ENCODE measurements at places on chromosomes 1 and 21.

DNA sequence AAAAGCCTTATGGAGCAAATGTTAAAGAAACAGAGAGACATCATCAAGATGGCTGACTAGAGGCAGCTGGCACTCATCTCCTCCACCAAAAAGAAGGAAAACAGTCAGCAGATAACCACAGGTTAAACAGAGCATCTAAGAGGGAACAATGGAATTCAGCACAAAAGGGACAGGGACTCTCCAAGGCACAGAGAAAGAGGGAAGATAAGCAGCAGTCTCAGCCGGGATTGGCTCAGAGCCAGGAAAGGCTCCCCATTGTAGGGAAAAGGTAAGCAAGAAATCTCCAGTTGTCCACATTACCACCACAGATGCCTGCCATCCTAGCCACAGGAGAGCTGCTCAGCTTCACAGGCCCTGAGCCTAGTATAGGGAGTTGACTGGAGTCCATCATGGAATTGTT, 605.5 kb downstream of the SMYD3 start:
- DNase-seq = no peak

DNA sequence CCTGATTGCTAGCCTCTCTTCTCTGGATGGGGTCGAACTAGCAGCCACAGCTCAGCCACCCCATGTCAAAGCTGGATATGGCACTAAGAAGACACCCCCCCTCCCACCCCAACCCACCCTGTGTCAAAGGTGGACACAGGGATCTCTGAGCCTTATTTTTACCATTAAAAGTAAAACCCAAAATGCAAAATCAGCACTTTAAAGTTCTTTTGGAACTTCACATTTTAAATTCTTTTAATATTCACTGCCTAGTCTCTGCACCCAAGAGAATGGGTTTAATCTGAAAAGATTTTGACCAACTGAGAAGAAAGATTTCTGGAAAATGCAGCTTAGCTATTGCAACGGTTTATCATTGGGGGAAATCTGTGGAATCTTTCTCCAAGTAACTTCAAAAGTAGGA, 167.6 kb downstream of the TGFBR3 start:
- DNase-seq = no peak

GRCh38 chr1:162732566-162733335, 57.8 kb upstream of the HSD17B7 start:
- no peak for DNase-seq

DNA sequence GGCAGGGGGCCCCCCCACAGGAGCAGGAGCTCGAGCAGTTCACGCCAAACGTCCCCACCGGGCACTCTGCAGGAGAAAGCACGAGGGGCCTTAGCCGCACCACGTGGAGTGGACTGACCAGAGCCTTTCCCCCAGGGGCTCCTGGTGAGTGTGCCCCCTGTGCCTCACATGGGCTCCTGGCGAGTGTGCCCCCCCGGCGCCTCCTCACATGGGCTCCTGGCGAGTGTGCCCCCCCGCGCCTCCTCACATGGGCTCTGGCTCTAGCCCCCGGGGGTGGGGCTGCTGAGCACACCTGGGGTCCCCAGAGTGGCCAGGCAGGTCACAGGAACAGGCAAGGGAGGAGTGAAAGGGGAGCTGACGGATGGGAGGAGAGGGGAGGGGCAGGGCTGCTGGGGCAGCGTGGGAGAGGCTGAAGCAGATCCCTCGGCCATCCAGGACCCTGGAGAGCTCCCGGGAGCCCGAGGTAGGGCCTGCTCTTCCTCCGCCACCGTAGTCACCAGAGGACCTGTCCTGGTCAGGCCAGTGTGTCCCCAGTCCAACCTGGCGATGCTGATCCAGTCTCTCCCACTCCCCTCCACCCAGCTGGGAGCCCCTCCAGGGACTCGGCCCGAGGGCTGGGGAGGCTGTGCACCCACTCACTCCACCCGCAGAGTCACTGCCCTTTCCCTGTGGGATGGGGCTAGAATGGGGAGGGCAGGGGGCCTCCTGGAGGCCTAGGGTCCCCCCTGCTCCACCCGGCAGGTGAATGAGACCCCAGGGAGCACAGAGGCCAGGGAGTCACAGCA, 47.6 kb downstream of the ARHGEF16 start:
- DNase-seq = no peak

DNA sequence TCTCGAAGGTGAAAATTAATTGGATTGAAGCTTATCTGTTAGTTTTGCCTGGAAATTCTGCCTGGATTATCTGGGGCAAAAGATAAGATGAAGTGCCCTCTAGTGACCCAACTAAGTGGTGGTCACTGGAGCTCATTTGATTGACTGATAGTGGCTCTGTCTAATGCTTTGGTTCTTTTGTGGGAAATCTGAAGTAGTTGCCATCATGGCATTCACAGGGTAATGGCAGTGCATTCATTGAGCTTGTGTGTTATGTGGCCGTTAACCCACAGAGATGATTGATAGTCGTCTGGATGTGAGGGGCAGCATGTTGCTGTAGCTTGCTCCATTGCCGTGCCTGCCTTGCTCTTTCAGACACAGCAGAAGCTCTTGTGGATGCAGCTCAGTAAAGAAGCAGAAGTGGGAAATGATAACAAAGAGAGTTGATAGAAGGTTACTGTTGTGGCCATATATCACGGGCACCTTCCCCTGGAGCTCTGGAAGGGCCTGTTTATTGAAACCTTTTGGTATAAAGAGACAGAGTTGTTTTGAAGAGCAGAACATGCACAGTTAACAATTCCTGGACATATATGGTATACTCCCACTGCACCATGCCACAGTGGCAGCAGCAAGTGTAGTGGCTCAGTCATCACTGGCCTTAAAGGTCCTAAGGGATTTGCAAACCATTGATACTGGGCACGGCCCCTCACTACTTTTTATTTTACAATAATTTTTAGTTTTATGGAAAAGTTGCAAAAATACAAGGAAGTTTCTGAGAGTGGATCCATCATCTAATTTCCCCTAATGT, 42.0 kb downstream of the CXADR start:
- DNase-seq = no peak

DNA sequence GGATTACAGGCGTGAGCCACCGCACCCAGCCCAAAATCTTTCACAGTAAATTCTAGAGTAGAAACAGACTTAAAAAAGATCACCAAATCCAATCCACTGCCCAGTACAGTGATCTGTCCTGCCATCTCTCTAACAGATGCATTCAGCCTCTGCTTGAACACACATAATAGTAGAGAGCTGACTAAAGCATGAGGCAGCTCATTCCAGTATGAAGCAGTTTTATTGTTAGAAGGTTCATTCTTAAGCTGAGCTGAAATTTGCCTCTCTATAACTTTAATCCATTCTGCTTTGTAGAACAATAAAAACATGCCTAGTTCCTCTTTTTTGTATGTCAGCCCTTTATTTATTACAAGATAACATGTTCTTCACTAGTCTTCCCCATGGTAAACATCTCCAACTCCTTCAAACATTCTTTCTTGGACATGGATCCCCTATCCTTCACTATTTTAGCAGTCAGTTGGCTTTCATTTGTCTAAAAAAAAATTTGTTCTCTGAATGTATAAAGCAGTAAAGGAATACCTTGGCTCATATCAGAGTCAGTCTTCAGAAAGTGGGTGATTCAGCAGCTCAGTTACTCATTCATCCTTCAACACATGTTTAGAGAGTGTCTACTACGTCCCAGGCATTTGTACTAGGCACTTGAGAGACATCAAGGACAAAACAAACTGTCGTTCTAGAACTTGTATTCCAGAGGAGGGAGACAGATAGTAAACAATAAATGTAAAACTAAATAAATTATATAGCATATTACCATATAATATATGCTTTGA, 10.7 kb upstream of the PTBP2 start:
- DNase-seq = no peak

DNA sequence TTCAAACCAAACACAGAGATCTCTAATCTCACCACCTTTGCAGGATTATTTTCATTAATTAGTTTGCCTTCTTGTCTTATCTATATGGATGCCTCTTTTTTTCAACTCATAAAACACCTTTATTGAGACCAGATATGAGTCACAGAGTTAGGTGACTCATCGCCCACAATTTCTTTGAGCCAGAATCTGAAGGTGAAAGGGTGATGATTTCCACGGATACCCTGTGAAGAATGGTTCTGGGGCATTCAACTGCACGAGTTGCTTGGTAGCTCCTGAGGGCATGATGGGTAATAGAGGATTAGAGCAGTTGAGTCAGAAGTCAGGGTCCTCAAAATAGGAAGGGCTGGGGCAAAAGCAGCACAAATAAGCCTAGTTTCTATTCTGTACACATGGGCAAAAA, 128.2 kb downstream of the TBX19 start:
- DNase-seq = peak; percentile 19

DNA sequence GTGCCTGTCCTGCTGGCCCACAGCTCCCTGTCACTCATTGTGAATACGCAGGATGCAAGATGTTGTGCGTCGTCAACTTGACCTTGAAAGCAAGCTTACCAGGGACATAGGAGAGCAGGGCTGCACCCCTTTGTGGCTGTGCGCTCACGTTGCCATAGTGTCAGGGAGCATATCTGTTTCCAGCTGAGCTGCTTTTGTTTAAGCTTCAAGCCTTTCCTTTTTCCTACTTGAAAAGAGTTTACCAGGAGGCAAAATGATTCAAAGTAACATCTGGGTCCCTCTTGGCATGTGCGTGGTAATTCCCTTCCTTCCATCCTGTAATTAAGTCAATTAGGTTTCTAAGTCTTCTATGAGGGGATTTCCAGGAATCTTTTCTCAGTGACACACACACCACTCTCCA, 537.1 kb downstream of the AJAP1 start:
- no peak for DNase-seq

DNA sequence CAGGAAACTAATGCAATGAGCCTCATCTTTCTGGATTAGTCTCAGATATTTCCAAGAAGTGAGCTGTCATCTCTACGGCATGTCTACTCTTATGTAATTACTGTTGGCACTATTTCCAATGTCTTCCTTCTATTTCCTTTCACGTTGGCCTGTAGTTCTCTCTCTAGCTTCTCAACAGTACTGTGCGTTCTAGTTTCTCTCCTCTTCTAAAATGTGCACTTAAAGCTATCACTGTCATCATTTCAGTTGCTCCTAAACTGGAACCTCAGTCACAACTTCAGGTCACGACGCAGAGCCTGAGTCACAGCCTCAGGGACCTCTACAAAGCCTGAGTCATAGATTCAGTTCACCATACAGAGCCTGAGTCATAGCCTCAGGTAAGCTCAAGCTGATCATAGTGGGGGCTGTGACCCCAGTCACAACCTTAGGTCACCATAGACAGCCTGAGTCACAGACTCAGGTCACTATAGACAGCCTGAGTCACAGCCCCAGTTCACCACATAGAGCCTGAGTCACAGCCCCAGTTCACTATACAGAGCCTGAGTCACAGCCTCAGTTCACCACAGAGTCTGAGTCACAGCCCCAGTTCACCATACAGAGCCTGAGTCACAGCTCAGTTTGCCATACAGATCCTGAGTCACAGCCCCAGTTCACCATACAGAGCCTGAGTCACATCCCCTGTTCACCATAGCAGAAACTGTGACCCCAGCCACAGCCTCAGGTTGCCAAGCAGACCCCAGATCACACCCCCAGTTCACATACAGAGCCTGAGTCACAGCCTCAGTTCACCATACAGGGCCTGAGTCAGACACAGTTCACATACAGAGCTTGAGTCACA, 13.0 kb downstream of the WNT9A start:
- DNase-seq = no peak

GRCh38 chr1:14298806-14299205, 299.7 kb upstream of the KAZN start:
- no peak for DNase-seq

GRCh38 chr1:172071746-172072145, 230.4 kb downstream of the DNM3 start:
- no peak for DNase-seq

GRCh38 chr1:87292684-87293493, 35.8 kb upstream of the LMO4 start:
- DNase-seq = peak; percentile 46

DNA sequence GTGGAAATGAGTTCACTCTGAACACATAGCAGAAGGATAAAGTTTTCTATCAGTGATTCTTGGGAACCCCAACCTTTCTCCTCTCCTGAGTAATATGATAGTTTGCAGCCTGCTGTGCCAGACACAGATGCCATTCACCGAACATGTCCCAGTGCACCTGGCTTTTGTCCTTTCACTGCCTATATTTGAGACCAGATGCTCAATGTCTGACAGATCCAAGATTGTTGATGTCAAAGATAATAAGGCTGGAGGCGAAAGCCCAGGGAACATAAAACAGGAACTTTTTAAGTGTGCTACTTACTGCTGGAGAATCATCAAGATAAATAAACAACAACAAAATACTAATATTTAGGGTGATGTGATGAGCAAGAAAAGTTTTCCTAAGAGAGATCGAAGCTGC, 139.3 kb downstream of the TIAM1 start:
- no peak for DNase-seq

- DNase-seq = no peak
These were observed 200.6 kb downstream of the GRIK1 start for GRCh38 chr21:29739176-29739575.

GRCh38 chr1:83583351-83584014, 415.4 kb downstream of the TTLL7 start:
- DNase-seq = no peak

GRCh38 chr1:109371341-109371739, 26.4 kb downstream of the SORT1 start:
- DNase-seq = no peak

DNA sequence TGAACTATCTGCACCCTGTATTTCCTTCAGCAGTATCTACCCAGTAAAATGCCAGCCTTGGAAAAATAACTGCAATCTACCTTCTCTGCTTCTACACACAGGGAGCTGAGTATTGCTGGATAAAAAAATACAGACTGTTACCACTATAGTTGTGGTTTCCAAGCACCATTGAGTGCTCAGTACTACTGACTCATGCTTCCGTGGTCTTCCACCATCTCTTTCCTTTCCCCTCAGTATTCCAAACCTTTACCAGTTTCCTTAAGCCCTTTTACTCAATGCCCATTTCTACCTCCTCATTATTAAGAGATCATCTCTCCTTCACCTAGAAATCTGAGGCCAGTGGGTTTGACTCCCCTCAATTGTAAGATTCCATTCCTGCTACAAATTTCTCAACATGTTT, 23.8 kb downstream of the GLMN start:
- no peak for DNase-seq

DNA sequence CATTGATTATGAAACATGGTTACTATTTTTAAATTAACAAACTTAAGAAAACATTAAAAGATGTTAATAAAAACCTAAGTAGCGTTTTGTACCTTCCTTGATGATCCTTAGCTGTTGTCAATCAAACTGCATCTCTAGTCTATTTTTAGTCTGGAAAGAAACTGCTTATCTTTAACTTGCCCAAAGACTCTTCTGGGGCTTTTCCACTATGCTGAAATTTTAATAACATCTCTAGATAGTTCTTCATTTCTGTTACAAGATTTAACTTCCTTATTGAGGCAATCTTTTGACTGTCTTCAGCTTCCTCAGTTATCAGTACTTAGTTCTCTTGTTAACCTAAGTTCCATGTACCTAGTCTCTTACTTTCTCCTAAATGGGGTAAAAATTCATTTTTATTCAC, 135.9 kb upstream of the HMCN1 start:
- no peak for DNase-seq
